ENCODE measurements at places on chromosomes 6 and 20.

DNA sequence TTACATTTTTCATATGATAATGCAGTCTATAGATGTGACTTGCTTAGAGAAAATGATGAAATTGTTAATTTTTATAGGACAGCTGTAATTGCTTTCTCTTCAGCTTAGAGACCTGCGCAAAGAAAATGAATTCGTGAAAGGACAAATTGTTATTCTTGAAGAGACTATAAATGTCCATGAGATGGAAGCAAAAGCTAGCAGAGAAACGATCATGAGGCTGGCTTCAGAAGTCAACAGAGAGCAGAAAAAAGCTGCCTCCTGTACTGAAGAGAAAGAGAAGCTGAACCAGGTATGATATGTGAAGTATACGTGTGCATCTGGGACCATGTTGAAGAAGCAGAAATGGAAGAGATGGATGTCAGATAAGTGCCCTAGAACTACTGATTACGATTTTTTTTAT, 54.4 kb downstream of the CCDC170 start:
- no peak for DNase-seq

GRCh38 chr6:24761851-24762250, 12.9 kb upstream of the GMNN start:
- no peak for DNase-seq

DNA sequence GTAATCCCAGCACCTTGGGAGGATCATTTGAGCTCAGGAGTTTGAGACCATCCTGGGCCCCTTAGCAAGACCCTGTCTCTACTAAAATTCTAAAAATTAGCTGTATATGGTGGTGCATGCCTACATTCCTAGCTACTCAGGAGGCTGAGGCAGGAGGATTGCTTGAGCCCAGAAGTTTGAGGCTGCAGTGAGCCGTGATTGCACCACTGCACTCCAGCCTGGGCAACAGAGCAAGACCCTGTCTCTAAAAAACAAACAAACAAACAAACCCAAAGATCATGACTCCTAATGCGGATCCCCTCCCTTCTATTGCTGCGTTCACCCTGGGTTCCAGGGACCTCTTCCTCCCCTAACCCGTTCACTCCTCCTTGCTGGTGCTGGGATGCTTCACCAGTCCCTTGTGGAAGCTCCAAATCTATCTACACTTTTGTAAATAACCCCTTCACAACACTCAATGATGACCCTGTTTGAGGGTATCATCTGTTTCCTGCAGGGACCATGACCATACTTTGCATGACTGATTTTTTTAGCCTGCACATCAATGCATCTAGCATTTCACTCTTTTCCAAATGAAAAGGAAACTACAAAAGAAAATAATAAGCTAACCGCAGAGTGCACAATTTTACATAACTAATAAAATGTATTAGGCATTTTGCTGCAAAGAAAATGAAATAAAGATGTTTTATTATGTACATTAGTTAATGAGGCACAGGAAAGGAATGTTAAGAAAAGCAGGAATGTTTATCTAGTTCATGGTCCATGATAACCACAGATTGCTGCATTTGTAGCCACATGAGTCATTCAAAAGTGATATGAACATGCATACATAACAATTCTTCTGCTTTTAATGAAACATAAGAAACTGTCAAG, 30.5 kb upstream of the IPCEF1 start:
- no peak for DNase-seq

GRCh38 chr6:16524380-16524707, 236.9 kb downstream of the ATXN1 start:
- DNase-seq = no peak

DNA sequence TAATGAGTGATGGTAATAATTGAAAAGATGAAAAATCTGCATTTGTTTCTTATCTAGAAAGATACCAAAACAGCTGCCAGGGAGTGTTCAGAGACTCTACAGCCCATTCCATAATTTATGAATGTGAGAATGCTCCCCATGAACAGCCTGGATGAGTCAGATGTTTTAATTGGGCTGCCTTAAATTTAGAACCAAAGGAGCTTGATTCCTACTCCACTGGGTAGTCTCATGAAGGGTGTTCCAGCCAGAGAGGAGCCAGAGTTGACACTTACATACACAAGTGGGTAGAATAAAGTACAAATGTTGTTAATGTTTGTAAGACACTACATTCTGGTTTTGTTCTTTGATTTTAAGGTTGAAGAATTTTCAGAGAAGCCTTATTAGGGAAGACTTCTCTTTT, 158.7 kb upstream of the PRND start:
- DNase-seq = no peak

DNA sequence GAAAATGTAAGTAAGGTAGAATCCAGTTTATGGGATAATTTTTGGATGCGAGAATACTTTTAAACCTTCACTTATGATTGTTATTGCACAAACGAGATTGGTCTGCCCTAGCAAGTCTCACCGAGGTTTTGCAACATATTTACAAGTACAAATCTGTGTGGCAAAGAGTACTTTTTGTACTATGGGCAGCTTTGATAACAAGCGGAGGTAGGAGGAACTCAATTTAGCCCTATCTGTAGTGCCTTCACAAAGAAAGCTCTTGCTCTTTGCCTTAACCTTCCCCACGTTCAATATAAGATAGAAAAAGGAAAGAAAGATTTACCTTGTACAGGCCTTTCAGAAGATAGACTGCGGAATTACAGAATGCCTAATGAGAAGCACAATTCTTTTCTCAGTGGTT, 77.5 kb upstream of the HIVEP1 start:
- DNase-seq = no peak

DNA sequence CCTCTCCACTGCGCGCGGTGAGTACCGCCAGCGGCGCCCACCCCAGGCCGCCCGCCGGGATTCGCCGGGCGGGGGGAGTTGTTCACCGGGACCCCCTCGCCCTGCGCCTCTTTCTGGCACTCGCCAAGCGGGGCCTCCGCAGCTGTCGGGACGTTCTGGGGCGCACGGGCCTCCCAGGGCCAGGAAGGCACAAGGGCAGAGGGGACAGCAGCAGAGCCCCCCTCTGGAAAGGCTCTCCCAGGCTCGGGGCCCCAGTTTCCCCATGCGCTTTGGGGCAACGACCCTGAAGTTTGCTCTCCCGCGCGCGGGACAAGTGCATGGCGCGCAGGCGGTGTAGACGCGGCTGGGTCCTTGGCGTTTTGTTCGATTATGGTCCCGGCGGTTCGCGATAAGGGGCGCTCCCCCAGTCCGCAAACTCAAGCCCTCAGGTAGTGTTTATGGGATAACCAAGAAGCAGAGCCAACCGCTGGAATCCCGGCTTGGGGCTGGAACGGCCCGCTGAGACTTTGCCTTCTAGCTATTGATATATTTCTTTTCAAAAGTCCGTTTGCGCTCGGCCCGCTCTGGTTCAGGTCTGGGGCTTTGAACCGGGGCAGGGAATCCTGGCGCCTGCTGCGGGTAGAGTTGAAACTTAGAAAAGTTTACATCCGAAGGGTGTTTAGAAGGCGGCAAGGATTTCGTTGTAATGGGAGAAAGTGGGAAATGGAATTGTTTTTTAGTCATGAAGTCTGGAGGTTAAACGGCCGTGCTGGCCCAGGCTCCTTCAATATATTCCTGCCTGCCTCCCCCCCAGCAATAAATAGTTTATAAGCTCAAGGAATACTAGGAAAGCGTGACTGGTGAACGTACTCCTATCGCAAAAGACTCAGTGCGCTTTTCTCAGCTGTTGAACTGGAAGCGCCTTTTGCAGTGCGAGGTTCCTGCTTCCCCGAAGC, 595 bp downstream of the EYA2 start:
- no peak for DNase-seq

DNA sequence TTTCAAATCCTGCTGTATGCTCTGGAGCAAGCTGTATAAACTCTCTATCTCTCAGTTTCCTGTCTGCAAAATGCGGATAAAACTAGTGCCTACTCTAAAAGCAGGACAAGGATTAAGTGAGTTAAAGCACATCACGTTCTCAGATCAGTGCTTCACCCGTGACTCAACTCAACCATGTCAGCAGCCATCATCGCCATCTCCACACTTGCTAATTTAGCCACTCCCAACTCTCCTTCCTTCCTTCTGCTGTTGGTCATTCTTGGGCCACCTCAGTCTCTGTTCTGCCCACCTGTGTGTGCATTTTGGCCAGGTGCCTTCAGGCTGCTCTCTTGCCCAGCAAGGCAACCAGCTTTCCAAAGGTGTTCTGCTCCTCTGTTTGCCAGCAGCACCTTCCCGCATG, 260.0 kb upstream of the CDYL start:
- no peak for DNase-seq

DNA sequence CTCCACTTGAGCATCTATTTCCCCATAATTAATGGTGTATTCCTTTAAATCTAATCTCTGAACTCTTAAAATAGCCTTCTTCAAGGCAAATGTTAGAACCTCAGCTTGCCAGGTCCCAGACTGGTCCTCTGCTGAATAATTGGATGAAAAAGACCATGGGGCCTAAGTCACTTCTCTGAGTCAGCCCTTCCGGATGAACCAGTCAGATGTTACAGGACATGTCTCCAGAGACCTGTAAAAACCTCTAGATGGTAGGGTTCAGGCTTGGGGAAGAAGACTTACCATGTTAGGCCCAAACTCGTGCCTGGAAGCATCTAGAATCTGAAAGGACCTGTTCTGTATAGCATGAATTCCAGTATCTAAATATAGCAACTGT, 97.3 kb downstream of the CDKAL1 start:
- DNase-seq = no peak

Measured in T-helper 1 cell (primary cell).